NCI-H2029 treated with DMSO at 0.1 percent for 48 hours (cell line): ENCODE measurements at places on chromosomes 12 and 14.
A peak's percentile ranks its signal among the peaks of the same experiment; 100 is the strongest.

DNA sequence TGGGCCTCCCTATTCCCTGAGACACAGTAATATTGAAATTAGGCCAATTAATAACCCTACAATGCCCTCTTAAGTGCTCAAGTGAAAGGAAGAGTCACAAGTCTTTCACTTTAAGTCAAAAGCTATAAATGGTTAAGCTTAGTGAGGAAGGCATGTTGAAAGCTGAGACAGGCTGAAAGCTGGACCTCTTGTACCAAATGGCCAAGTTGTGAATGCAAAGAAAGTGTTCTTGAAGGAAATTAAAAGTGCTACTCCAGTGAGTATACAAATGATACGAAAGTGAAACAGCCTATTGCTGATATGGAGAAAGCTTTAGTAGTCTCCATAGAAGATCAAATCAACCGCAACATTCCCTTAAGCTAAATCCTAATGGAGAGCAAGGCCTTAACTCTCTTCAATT lies 140.8 kb downstream of the PTCSC3 start:
- DNase-seq, result no peak

- DNase-seq, result no peak
Observed at GRCh38 chr12:131432532-131433260, 278.2 kb upstream of the SFSWAP start.

- peak; percentile 88 for DNase-seq
Observed at GRCh38 chr12:121238604-121239350, 28.8 kb downstream of the P2RX4 start.

DNA sequence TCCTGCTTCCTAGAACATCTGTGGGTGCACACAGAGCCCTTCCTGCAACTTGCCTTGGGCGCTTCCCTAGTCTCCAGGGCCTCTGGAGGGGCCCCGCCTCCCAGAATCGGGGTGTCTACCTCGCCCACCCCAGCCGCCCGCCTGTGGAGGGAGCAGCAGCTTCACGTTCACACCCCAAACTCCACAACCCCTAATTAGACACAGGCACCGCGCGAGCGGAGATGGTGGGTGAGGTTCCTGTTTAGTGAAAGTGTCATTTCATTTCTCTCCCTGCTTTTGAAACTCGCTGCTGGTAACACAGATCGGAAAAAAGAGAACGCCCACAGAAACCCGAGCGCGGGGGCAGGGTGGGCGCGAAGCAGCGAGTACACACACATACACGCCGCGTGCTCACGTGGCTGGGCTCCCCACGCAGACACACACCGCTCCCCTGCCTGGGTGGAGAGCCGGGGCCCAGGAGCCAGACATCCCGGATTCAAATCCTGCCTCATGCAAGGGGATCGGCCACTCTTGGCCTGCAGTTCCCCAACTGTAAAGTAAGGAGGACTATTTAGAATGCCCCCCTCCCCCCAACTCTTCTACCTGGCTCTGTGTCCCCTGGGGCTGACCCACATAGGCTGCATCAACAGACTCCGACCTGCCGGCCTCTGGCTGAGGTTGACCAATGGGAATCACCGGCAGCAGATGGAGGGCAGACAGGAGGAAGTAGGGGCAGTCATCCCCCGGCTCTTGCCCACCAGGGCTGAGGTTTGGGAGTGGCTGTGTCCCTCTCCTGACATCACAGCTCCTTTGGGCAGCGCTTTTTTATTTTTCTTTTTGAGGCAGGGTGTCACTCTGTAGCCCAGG lies 79.2 kb upstream of the NCOR2 start:
- DNase-seq, result no peak

GRCh38 chr12:130079279-130079678 lies 83.0 kb upstream of the FZD10 start:
- no peak for DNase-seq

DNA sequence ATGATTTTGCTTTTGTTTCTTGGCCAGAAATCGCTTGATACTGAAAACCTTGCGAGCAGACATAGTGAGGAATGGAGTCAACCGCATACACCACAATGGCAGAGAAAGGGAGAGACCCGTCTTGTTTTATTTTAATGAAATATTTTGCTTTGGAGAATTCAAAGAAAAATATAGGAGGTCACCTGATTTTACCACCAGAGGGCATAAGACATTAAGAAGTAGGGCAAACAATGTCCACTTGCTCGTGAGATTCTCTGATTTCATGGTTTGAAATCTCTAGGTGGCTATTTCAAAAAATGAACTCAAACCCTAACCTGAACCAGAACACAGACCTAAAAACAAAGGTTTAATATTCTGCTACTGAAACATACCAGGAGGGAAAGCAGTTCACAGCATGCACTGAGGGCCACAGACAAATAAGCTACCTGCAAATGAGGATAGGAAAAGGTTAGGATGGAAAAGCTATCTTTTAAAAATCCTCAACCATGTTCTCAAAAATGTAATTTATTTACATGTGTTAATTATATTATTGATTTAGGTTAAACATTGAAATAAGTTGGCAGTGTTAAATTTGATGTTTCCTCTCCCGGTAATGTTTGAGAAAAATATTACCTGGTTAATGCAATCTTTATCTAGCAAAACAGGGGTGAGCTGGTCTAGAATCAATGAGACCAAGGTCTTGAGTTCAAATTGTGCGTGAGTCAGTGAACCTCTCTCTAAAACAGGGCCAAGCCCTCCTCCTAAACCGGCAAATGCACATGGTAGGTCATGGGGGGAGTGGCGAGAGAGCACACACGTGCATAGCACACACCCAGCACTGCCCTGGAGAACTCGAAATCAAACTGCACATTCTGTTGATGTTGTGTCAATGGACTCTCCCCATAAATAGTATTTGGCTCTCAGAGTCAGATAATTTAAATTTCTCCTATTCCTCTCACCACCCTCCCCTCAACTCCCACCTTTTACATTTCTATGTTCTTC lies 12.5 kb downstream of the IFNG-AS1 start:
- DNase-seq, result no peak

DNA sequence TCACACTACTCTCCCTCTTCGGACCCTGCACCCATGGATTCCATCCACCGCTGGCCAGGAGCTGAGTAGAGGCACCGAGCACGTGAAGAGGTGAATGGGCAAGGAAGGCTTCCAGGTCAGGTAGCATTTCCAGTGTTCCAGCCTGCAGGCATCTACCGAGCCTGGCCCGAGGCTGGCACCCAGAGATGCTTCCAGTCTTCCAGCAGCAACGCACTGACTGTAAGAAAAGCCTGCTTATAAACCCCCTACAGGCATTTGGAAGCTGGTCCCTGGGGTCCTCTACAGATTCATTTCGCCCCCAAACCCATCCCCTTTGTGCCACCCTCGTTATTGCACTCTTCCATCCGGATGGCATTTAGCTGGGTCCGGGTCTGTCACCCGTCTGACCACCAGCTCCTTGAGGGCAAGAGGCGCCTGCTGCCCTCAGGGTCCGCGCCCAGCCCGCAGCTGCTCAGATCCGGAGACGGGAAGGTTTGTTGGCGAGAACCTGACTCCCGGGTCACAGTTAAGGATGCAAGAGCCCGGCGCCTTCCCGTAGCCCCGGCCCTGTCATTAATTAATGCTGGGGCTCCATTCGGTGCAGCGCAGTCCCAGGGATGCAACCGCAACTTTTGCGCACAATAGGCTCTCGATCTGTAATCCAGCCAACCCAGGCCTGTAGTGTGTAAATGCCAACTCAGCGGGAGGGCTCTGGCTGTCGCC lies 614 bp upstream of the MARK3 start:
- no peak for DNase-seq

DNA sequence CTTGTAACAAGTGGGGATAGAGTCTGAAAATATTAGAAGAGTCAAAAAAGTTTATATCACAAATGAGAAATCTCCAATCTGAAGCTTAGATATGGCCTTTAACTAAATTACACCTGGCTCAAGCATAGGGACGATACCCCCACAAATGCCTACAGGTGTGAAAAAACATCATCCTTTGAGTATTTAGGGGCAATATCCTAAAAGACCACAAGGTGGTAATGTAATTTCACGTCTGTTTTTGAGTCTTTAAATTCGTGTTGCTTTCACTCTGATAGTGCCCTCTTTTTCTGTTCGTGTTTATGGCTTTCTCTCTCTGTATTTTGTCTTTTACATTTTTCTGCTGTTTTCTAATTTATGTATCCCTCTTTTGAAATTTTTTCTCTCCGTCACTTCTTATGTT lies 84.3 kb downstream of the ETNK1 start:
- DNase-seq, result no peak

DNA sequence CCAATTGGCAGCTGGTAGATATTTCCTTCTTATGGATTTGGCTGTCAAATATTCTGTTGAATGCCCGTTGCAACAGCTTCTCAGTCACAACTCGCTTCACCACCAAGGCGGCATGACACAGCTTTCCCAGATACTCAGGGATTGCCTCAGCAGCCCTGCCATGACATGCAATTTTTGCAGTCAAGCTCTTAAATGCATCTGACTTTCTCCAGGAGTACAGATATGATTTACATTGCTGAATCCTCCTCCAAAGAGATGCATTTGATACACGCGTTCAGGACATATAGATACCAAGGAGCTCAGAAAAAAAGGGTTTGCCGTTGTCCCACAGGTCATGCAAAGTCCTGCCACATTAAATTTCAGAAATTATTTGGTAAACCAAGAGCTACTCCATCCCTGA lies 6.5 kb downstream of the KRT5 start:
- no peak for DNase-seq

- no peak for DNase-seq
Observed at GRCh38 chr12:123062681-123063486, 82.4 kb downstream of the ARL6IP4 start.

- peak; percentile 93 for DNase-seq
Observed at GRCh38 chr14:35532783-35533356, 1.1 kb upstream of the INSM2 start.

DNA sequence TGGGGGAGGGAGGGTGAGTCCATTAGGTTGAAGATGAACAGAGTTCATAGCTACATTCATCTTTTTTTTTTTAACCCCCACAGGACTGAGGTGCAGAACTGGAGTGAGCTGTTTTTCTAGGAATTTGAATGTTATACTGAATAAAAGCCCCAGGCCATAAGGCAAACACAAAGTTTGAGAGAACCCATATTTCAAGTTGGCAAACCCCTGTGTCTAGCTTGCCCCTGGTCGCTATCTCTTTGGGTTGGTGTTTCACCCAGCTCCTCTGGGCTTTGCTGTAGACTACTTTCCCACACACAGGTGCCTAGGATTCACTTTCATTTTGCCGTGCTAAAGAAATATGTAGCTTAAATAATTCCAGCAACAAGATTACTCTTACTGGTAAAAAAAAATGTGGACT lies 5.2 kb upstream of the LMO3 start:
- DNase-seq, result peak; percentile 32

DNA sequence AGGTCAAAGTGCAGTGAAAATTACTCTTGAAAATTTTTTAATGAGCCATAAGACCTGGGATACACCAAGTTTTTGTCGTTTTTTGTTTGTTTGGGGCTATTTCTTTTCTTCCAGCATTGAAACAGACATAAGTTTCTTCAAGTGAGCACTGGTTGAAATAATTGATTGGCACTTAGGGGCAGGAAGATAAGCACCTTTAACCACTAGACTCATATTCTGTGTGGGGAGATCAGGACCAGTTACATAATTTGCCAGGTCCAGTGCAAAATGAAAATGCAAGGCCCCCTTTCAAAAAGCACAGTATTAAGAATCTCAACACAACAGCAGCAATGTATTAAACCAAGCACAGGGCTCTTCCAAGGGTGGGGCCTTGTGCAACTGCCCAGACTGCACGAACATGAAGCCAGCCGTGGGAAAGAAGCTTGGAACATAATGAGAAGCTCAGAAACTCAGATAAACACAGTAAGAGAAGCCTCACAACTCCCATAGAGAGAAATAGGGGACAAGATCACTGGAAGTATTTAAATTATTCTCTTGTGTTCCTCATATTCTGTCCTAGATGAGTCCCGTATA lies 3.2 kb upstream of the TCP11L2 start:
- no peak for DNase-seq

DNA sequence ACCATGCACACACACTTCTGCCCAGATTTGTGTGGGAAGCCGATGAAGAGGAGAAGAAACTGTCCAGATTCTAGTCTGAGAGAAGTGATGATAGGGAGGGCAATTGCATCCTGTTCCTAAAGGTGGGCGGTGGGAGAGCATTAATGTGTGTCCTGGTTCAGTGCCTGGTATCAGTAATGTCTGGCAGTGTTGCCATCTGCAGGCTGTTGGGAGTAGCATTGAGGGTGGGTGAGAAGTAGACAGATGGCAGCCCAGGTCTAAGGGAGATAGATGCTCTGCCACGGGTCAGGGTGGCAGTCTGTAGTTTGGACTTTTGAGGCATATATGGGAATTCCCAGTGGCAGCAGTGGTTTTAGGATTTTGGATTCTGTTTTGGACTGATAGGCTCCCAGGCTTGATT lies 156.4 kb downstream of the ETNK1 start:
- DNase-seq, result no peak

DNA sequence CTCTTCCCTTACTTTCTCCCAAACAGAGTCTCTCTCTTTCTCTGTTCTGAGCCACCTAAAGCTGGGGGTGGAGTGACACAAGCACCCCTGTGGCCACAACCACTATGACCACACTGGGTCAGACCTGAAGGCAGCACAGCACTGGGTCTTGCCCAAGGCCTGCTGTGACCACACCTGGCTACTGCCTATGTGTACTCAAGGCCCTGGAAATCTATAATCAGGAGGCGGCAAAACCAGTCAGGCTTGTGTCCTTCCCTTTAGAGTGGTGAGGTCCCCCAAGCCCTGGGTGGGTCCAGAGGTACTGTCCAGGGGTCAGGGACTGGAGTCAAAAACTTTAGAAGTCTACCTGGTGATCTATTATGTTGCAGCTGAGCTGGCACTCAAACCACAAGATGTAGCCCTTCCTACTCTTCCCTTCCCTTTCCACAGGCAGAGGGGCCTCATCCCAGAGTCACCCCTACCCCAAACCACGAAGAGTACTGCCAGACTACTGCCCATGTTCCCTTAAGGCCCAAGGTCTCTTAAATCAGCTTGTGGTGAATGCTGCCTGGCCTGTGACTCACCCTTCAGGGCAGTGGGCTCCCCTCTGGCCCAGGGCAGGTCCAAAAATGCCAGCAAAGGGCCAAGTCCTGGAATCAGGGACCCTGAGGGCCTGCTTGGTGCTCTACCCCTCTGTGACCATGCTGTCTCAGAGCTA lies 179.8 kb upstream of the DYRK2 start:
- DNase-seq, result no peak

GRCh38 chr14:59098377-59098776 lies 90.1 kb upstream of the DAAM1 start:
- DNase-seq, result no peak

DNA sequence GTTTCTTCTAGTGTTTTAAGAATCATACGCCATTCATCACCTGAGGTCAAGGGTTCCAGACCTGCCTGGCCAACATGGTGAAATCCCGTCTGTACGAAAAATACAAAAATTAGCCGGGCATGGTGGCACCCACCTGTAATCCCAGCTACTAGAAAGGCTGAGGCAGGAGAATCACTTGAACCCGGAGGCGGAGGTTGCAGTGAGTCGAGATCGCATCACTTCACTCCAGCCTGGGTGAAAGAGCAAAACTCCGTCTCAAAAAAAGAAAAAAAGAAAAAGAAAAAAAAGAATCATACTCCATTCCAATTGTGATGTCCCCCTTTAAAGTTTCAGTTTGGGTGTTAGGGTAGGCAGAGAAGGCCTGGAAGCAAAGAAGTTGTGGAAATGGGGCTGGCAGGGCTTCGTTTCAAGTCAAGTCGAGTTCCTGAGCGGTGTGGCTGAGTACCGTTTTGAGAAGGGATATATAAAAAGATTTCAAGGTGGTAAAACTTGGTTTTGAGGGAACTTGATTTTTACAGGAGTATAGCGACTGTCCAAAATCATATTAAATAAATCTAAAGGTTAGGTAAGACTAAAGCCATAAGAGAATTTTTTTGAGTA lies 1.5 kb upstream of the TAOK3 start:
- DNase-seq, result no peak

- no peak for DNase-seq
Observed at GRCh38 chr12:49669796-49670195, 37.4 kb downstream of the FMNL3 start.

- no peak for DNase-seq
Observed at GRCh38 chr14:104087505-104087904, 2.0 kb downstream of the ASPG start.
